ENCODE measurements at places on chromosomes 11 and 22. TPM values are rescaled to one million over a fixed set of nuclear protein-coding genes. Genes with fewer than 3 reads are reported as not detected.

DNA sequence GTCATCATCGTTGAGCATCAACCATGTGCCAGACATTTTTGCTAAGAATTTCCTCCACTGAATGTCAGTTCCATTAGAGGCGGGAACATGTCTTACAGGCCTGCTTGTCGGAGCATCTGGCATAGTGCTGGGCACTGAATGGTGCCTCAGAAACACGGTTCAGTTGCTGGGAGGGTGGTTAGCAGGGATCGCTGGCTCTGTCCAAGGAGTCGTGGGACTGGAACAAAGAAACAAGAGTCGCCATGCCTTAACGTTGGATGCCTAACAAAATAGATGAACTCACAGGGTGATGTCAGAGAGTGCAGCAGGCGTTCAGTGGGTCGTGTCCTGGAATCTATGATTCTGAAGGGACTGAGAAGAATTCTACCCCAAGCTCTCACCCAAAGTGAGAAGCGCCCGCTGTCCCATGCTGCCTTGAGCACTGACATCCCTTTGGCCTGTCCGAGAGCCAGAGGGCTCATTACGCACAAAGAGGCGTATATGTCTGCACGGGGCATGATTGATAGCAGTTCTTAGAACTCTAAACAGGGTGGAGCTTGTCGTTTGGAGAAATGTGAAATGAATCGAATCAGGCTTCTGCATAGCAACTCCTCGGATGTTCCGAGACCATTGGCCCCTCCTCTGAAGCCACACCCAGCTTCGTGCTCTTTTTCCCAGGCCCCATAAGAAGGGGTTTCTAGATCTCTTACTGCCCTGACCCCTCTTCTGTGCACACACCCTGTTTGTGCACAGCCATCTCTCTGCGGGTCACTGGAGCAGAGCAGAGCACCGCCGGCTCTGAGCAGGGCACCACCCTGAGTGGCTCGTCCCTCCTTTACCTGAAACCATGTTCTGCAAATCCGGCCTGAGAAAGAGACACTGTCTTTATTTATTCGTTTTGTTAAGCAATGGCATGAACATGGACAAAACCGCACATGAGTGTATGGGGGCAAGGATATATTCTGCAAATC lies 113.1 kb upstream of the B3GAT1 start:
- DNase-seq: no peak

DNA sequence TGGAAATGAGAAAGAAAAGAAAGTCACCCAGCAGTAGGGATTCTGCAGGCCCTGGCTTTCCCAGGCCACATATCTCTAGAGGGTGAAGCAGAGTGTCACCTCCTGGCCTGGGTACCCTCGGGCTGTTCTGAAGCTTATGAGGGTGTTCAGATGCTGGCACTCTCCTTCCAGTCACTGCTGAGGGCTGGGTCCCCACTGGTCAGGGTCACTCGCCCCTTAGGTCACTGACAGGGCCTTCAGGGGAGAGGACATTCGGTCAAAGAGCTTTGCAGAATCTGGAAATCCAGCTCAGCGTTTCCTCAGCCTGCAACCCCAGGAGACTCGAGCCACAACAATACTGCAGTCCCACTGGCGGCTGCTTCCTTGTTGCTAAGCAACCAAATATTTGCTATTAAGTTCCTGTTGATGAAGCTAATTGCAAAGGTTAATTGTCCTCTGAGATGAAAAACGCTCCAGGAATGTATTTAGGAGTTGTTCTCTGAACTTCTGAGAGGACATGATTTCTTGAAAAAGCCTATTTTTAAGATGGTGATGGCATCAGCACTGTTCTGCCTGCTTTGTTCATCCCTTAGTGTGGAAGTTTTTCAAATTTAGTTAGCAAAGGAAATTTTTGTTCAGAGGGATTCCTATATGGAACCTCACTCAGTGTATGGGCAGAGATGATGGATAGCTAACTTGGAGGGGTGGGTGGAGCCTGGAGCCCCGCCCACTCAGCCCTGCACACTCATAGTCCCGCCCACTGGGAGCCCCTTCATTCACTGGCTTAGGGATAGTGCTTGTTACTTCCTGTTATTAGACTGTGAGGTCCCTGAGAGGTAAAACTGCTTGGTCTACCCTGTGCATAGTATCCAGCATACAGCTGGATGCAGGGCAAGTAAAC lies 109.2 kb downstream of the CSNK2A3 start:
- DNase-seq: no peak

- DNase-seq: peak; percentile 51
Measured at GRCh38 chr11:82718307-82718706, 15.4 kb downstream of the FAM181B start.

The FERMT3 gene
- 6.1 TPM for total RNA-seq

The MMP13 gene
- total RNA-seq: not detected

- no peak for DNase-seq
Measured at GRCh38 chr11:133070791-133071190, 461.5 kb downstream of the OPCML start.

DNA sequence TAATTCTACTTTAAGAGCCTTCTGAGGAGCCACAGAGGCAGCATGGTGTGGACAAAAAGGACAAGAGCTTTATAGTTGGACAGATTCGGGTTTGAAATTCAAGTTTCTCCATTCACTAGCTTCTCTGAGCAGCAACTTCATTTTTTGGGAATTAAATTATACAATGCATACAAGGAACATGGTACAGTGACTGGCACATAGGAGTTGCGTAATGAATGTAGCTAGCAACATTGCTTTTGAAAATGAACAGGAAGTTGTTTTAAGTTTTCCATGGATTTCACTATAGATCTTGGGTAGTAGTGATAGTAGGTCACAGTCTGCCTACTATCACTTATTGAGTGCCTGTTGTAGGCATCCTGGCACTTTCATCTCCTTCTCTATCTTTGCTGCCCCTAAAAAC lies 41.0 kb upstream of the BMAL1 start:
- DNase-seq: no peak

DNA sequence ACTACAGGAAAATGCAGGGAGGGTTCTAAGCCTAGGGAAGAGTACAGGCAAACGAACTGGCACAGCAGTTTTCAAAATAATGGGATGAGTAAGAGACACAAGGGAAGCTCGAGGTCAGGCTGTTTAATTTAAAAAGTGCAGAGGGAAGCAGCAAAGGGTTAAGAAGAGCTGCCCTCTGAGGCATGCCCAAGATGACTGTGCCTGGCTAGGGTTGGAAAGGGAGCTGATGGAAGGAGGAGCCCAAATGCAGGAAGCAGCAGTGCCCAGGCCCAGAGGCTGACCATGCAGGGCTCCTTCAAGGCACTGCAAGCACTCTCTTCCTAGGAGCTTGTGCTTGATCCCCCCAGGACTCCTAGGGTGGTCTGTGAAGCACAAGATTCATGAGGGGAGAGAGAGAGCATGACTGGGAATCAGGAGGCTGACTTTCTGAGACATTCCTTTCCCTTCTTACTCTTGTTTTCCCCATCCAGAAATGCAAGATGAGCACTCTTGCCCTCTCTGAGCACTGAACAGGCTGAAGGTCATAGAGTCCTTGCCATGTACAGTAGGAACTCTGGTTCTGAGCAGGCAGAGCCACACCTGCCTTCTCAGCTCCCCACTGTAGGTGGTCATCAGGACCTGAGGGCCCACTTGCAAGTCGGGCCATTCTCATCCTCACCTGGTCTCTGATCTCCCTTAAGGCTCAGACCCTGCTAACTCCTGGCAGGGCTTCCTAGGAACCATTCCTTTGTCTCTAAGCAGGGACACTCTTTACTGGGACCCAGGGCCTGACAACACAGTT lies 46.7 kb upstream of the DRD2 start:
- DNase-seq: peak; percentile 41

GRCh38 chr22:30801695-30802094 lies 107.0 kb downstream of the OSBP2 start:
- DNase-seq: no peak

The PRSS23 gene
- 105 TPM for total RNA-seq

The NRXN2 gene
- 40.8 TPM for total RNA-seq

The DEAF1 gene
- 22.5 TPM for total RNA-seq

DNA sequence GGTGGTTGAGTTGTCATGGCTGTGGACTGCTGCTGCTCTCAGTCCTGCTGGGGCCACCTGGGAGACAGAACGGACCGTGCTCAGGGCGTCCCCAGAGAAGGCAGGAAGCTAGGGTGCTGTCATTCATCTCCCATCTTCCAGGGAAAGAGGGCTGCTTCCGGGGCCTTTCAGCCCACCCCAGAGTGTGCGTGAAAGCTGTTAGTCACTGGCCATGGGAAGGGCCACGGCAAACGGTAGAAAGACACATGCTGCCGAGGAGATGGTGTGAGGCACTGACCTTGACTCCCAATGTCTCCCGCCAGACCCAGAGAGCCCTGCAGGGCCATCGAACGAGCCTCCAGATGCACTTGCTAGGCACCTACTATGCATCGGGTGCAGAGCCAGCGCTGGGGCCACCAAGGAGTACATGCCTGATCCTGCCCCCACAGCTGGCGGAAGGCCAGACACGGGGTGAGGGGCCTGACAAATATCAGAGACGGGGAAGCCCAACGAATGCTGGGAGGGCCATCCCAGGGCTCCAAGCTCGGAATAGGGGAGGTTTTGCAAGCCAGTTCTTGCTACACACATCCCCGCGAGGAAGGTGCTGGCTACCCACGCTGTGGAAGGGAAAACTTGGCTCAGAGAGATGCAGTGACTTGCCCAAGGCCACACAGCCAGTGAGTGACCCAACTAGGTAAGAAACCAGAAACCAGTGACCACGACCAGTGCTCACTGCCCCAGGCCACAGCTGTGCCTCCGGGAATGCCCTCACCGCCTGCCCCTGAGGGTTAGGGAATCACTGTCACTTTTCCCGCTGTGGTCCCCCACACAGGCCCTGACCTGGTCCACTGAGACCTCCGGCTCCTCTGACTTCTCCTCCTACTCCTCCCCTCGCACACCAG lies 10.1 kb downstream of the RAC2 start:
- DNase-seq: no peak

The TRPM5 gene
- not detected for total RNA-seq

GRCh38 chr11:84236436-84236835 lies 950.3 kb upstream of the CCDC90B start:
- no peak for DNase-seq

DNA sequence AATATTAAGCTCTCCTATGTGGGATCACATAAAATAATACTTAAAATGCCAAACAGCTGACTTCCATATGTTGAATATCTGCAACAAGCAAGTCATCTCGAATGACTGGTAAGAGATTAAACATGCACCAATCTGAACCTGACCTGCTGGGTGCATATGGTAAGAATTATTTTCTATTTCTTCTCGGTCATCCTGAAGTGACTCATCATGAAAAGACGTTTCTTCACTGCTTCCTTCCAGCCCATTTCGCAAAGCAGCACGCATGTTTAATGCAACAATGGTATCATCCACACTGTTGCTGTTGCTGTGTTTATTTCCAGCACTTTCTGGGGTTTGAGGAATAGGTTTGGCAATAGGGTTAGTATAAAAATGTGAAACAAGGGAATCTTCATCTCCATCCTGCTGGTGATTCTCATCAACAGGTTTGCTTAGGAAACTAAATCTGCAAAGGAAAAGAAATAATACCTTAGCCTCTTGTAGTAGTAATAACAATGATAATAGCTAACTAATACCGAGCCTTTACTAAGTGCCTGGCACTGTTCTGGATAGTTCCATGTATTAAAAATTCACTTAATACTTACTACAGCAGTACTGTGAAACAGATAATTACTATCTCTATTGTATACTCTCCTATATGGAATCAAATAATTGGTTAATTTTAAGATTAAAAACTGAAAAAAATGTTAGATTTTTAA lies 52.0 kb upstream of the CHRNA10 start:
- DNase-seq: peak; percentile 43

DNA sequence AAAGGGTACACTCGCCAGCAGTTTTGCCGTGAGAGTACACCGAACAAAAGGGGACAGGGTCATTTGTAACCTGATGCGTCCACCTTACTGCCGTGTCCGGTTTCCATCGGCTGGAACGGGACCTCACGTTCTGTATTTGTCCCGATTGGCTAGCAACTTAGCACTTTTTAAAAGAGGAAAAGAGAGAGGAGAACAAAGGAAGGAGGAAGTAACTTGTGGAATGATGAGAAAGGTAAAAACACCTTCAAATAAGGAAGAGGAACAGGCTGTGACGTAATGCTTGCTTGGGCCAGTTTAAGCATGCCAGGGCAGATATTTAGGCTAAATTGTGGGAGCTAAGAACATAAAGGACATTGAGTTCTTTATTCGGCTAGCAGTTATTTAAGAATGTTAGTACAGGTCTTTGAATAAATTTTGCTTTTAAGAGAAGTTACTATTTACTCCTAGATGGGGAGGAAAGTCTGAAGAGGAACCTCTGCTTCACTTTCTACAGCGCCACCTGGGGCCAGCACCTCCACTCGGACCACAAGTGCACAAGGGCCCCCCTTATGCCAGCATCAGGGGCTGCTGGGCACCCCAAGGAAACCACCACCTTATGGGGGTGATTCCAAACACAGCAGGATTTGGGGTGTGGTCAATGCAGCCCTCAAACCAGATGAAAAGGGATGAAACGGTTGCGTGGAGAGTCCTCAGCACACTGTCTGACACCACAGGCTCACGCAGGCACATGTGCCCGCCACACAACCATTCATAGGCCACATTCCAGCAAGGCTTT lies 5.8 kb downstream of the ARSA start:
- peak; percentile 10 for DNase-seq

DNA sequence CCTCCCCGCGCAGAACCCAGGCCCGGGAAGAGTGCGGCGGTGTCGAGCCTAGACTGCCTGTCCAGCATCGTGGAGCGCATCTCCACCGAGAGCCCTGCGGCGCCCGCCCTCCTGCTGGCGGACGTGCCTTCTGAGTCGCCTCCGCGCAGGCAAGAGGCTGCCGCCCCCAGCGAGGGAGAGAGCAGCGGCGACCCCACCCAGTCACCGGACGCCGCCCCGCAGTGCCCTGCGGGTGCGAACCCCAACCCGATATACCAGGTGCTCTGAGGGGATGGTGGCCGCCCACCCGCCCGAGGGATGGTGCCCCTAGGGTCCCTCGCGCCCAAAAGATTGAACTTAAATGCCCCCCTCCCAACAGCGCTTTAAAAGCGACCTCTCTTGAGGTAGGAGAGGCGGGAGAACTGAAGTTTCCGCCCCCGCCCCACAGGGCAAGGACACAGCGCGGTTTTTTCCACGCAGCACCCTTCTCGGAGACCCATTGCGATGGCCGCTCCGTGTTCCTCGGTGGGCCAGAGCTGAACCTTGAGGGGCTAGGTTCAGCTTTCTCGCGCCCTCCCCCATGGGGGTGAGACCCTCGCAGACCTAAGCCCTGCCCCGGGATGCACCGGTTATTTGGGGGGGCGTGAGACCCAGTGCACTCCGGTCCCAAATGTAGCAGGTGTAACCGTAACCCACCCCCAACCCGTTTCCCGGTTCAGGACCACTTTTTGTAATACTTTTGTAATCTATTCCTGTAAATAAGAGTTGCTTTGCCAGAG lies 2.0 kb downstream of the MYOD1 start:
- no peak for DNase-seq
